ENCODE measurements at places on chromosomes 1 and 21.

DNA sequence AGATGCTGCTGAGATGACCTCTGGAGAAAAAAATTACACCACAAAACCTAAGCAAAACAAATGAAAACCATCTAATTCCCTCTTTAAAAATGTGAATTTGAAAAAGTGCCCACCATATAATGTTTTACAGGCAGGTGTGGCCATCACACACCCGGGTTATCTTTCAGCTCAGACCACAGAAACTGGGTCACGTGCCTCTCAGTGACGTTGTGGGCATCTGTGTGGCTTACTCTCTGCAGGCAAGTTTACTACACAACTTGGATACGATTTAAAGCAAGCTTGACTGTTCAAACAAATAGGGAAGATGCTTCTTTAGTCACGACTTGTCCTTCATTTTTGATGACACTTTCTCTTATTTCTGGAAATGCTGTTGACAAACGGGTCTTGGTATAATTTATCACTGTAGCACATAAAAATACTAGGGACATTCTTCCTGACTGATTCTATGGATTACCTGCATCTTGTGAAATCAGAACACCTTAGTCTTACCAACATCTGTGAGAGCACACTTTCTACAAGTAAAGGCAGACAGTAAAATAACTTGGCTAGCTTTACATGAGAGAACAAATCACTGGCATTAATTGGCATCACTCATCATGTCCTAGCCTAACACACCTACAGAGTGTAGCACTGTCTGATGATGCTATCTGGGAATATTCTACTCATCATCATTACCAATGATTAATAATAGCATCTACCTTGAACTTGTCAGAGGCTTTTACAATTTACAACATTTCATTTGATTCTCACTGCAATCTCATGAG is 89.3 kb upstream of the EDEM3 start:
- no peaks in the 10 kb centered on the region for H3K4me1 ChIP-seq
- no peak overlapping the region for H3K4me3 ChIP-seq
- no peaks in the 10 kb centered on the region for H3K36me3 ChIP-seq
- H3K27ac ChIP-seq: no peak overlapping the region

DNA sequence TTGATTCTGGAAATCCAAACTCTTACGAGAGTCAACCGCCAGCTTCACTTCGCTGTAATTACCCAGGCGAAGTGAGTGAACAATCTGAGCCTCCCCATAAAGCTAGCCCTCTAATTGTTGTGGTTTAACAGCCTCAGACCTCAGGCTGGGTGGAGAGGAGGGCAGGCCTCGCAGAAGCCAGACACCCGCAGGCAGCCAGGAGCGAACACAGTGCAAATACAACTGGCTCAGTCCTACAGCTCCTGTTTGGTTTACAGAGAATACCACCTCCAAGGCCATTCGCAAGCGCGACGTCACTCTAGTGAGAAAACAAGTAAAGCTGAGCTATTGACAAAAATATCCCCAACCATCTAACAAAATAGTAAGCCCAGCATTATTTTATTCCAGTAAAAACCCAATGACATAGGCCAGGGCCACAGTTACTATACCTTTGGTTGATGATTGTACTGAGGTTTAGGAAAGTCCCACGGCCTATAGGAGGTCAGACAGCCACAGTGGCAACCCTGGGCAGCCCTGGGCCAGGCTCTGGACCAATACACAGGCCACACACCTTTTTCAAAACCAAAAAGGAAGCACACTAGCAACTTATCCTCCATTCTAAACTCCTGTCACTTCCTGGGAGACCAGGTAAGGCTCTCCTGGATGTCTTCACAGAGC is 163.3 kb downstream of the ETS2 start:
- DNase-seq: no peak
- H3K4me1 ChIP-seq: peaks cover 23% of the 10 kb centered on the region
- peak overlapping the region; percentile 60 for H3K27ac ChIP-seq
- H3K4me3 ChIP-seq: no peak overlapping the region
- H3K27me3 ChIP-seq: no peaks in the 10 kb centered on the region
- no peaks in the 10 kb centered on the region for H3K36me3 ChIP-seq

DNA sequence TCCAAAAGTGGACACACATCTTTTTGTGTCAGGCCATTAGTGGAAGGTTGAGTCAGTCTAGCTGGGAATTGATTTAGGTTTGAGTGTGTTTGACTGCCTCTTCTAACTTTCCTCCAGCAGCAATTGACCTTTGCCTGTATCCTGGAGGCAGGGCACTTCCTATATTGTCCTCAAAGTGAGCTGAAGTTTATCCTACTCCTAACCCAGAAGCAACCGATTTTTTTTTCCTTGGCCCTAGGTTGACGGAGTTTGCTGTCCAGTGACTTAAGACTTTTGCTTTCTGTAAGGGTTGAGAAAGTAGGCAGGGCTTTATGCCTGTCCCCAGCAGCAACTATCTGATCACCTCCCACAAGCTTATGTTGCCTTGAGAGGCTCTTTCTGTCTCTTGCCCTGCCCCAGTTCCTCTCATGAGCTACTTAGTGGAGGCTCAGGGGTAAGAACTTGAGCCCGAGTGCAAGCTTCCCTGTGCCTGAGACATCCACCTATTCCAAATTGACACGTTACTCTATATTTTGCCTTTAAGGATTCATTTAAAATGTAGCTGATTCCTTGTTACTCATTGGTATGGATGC is 30.9 kb downstream of the SLC35F3 start:
- no peaks in the 10 kb centered on the region for H3K36me3 ChIP-seq
- peaks cover 20% of the 10 kb centered on the region for H3K27me3 ChIP-seq
- H3K4me3 ChIP-seq: no peak overlapping the region
- H3K4me1 ChIP-seq: no peaks in the 10 kb centered on the region

DNA sequence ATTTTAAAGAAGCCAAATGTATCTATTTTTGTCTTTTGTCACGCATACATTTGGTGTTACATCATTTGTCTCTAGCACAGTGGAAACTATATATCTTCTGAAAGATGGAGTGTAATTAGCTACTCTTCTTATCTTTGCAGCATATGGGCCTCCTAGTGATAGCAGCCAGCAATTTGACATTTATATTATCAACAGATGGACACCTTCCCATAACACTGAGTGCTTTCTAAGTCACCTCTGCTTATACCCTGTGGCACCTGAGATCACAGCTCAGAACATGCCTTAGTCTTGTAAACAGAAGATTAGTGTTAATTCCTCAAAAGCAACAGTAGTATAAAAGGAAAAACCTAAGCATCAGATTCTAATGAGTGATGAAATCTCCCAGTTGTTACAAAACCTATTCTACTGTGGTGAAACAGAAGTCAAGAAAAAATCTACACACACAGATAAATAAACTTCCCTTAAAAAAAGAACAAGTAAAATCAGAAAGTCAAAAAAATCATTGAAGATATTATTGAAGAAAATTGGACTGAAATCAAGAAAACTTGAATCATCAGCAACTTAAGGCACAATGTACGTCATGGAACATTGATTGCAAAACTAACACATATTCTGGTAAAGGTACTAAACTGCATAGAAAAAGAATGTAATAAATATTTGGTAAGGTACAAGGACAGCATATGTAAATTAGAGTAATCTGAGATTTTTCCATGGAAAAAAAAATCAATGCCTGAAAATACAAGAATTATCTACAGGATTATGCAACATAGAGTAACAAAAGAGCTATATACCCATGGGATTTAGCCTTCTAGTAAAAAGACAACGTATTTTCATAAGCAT is 61.7 kb downstream of the KCNT2 start:
- no peak overlapping the region for H3K4me3 ChIP-seq
- no peaks in the 10 kb centered on the region for H3K27me3 ChIP-seq
- no peaks in the 10 kb centered on the region for H3K36me3 ChIP-seq
- no peak overlapping the region for H3K27ac ChIP-seq
- DNase-seq: no peak

DNA sequence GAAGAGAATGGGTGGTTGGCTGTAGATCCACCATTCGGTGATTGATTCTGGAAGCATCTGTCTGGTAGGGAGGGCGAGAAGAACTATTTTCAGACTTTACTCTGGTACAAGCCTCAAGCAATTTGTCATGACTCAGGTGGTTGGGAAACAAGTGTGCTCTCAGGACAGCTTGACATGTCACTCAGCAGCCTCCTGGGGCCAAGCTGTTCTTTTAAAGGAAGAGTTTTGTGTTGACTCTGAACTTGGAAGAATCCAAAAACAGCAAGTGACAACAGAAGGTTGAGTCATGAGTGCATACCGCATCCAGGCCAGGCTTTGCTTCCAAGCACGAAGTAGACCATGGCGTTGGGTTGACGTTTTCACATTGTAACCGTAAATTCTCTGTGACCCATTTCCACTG is 65.9 kb downstream of the CLIC6 start:
- no peak for DNase-seq
- H3K4me3 ChIP-seq: no peak overlapping the region
- H3K27ac ChIP-seq: no peak overlapping the region
- no peaks in the 10 kb centered on the region for H3K4me1 ChIP-seq
- no peaks in the 10 kb centered on the region for H3K27me3 ChIP-seq
- no peaks in the 10 kb centered on the region for H3K36me3 ChIP-seq

- H3K4me3 ChIP-seq: no peak overlapping the region
- peaks cover 6% of the 10 kb centered on the region for H3K36me3 ChIP-seq
- peak overlapping the region; percentile 71 for H3K27ac ChIP-seq
- no peaks in the 10 kb centered on the region for H3K27me3 ChIP-seq
Measured at GRCh38 chr1:27621051-27621920, 13.7 kb downstream of the FGR start.
